ENCODE measurements at places on chromosomes 6 and 20. TPM values are rescaled to one million over a fixed set of nuclear protein-coding genes. Genes with fewer than 3 reads are reported as not detected.
A peak's percentile ranks its signal among the peaks of the same experiment; 100 is the strongest.

- DNase-seq, result no peak
- H3K4me1 ChIP-seq, result no peaks in the 10 kb centered on the region
- no peak overlapping the region for H3K4me3 ChIP-seq
- no peaks in the 10 kb centered on the region for H3K36me3 ChIP-seq
Measured at GRCh38 chr20:63756648-63756991, 17.0 kb downstream of the SLC2A4RG start.

DNA sequence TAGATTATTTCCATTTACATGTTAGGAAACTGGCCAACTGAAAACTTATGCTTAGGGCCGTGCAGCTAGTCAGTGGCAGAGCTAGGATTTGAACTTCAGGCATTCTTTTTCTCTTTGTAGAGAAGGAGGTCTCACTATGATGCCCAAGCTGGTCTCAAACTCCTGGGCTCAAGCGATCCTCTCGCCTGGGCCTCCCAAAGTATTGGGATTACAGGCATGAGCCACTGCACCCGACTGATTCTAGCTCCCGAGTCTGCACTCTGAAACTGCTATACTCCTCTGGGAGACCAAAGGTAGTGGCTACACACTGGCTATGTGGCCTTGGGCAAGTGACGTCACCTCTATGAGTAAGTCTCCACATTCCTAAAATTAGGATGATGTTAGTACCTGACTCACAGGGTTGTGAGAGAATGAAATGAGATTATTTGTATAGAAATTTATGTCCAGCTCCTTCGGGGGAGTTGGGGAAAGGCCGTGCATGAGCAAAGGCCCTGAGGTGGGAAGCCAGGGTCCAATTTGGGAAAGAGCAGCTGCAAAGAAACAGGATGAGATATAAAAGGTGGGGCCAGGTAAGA is 6.4 kb downstream of the PLTP start:
- DNase-seq, result peak; percentile 94
- peaks cover 2% of the 10 kb centered on the region for H3K36me3 ChIP-seq
- H3K4me1 ChIP-seq, result peaks cover 23% of the 10 kb centered on the region
- peak overlapping the region; percentile 46 for H3K4me3 ChIP-seq

DNA sequence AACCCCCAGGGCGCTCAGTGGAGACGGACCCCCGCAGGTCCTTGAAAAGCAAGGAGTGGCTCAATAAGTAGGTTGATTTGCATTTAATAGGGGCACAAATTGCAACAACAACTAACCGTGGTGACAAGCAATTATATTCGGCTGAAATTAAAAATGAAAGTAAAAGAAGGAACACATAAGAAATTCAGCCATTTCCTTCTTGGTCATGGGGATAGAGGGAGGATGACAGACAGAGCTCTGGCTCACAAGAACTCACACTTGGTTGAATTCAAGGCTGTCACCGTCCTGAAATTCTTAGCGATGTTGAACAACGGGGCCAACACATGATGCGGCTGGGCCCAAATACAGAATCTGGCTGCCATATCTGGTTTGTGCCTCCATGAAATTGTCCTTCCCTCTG is 129.0 kb downstream of the EDN3 start:
- H3K4me1 ChIP-seq, result no peaks in the 10 kb centered on the region
- peaks cover 5% of the 10 kb centered on the region for H3K36me3 ChIP-seq
- no peak for DNase-seq
- peak overlapping the region; percentile 61 for H3K4me3 ChIP-seq
- no peaks in the 10 kb centered on the region for H3K27me3 ChIP-seq

DNA sequence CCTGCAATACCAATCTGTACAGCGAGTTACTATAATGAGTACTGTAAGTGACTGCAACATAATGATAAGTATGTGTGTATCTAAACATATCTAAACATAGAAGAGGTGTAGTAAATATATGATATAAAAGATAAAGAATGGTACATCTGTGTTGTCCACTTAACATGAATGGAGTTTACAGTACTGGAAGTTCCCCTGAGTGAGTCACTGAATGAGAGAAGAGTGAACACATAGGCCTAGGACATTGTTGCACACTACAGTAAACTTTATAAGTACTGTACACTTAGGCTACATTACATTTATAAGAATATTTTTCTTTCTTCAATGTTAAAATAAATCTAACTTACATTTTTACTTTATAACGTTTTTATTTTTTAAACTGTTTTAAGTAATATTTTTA is 380.4 kb downstream of the MMUT start:
- no peaks in the 10 kb centered on the region for H3K27me3 ChIP-seq
- no peak overlapping the region for H3K27ac ChIP-seq
- H3K4me1 ChIP-seq, result no peaks in the 10 kb centered on the region
- no peaks in the 10 kb centered on the region for H3K36me3 ChIP-seq

DNA sequence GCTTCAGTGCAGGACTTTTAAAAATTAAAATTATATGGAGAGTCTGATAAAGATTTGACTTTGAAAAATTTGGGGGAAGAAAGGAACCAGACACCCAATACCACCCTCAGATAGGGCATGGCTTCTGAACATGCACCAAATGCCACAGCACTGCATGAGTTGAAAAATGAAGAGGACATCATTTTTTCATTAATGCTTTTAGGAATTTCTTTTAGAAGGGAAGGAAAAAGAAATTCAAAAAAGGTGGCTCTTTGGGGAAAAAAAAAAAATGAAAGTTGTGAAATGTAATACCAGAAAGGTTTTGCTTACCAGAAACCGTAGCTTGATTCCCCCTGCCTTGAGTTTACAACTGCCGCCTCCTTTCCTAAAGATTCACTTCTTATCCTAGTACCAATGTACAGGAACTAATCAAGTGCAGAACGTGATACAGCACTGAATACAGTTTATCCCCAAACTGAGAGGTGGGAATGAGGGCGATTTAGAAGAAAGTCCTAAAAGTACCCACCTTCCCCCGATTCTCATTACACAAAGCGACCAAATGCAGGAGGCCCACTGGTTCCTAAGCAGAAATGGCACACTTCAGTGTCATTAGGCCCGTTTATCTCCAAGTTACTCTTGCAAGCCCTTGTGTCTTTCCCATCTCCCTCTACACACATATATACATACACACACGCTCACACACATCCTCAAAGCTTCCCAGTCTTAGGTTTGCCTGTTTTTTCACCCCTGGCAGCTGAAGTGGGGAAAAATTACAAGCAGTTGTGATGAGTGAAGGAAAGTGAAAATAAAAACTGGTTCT is 2.8 kb downstream of the PPP1R10 start:
- H3K4me1 ChIP-seq, result peaks cover 87% of the 10 kb centered on the region
- H3K4me3 ChIP-seq, result peak overlapping the region; percentile 97
- peaks cover 32% of the 10 kb centered on the region for H3K27me3 ChIP-seq
- H3K27ac ChIP-seq, result peak overlapping the region; percentile 99
- no peak for DNase-seq
- H3K36me3 ChIP-seq, result peaks cover 65% of the 10 kb centered on the region

DNA sequence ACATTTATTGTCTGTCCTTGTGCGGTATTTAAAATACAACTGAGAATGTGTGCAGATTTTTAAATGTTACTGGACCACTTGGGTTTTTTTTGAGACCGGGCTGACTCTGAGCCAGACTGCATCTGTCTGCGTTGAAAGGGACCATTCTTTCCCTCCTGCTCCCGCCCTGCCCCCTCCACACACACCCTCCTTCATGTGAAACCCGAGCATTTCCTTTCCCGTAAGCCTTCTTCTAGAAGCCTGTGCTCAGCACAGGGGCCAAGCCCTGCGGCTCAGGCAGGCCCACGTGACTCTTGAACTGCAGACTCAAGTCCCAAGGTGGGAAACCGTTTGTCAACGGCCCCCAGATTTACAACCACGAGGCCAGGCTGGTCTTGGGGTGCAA is 82.7 kb upstream of the FOXC1 start:
- H3K4me1 ChIP-seq, result peaks cover 15% of the 10 kb centered on the region
- H3K27ac ChIP-seq, result no peak overlapping the region
- H3K27me3 ChIP-seq, result peaks cover 11% of the 10 kb centered on the region
- no peak for DNase-seq
- H3K4me3 ChIP-seq, result no peak overlapping the region

PDYN gene
- total RNA-seq, result not detected

FABP7 gene
- total RNA-seq, result not detected

B3GALT4 gene
- total RNA-seq, result 0.88 TPM

SLC17A1 gene
- total RNA-seq, result not detected

LY6G6F gene
- not detected for total RNA-seq

HINT3 gene
- total RNA-seq, result 11.9 TPM
